H7 (cell line): ENCODE measurements at places on chromosomes 1 and 21. TPM values are rescaled to one million over a fixed set of nuclear protein-coding genes. Genes with fewer than 3 reads are reported as not detected.

The GBP2 gene
- 0.04 and 0.07 TPM in 2 replicates for total RNA-seq

The WDR64 gene
- total RNA-seq, result not detected in 2 replicates

The MYOG gene
- total RNA-seq, result not detected in 2 replicates

The CFAP107 gene
- total RNA-seq, result not detected in 2 replicates

The GUCA2B gene
- not detected in 2 replicates for total RNA-seq

The SPRR5 gene
- not detected in 2 replicates for total RNA-seq

The BCAN gene
- total RNA-seq, result 1.7 and 4.1 TPM in 2 replicates

The SAMD13 gene
- 2.1 and 3.1 TPM in 2 replicates for total RNA-seq

The FCRL1 gene
- not detected in 2 replicates for total RNA-seq
